A549 (cell line): ENCODE measurements at places on chromosomes 1 and 21. TPM values are rescaled to one million over a fixed set of nuclear protein-coding genes. Genes with fewer than 3 reads are reported as not detected.

PLA2G2C gene
- not detected in 3 replicates for polyA plus RNA-seq

LAMB3 gene
- polyA plus RNA-seq, result 8.1 to 11.1 TPM (median 9.1 TPM) in 3 replicates

SPRR2D gene
- polyA plus RNA-seq, result not detected in 3 replicates

PYHIN1 gene
- polyA plus RNA-seq, result not detected in 3 replicates

ATAD3A gene
- polyA plus RNA-seq, result 25.1 to 29.1 TPM (median 27.2 TPM) in 3 replicates

MINDY1 gene
- polyA plus RNA-seq, result 4.0 to 4.8 TPM (median 4.8 TPM) in 3 replicates

PTPRU gene
- 5.6 to 6.1 TPM (median 5.9 TPM) in 3 replicates for polyA plus RNA-seq

TTC39A gene
- polyA plus RNA-seq, result 1.4 to 2.0 TPM (median 1.7 TPM) in 3 replicates

RPAP2 gene
- polyA plus RNA-seq, result 5.8 to 6.6 TPM (median 6.3 TPM) in 3 replicates

CLCNKB gene
- polyA plus RNA-seq, result 0.07 to 0.18 TPM (median 0.08 TPM) in 3 replicates

AK5 gene
- 5.1 to 8.9 TPM (median 6.1 TPM) in 3 replicates for polyA plus RNA-seq

KCNQ4 gene
- 0.17 to 0.24 TPM (median 0.22 TPM) in 3 replicates for polyA plus RNA-seq

FBXO2 gene
- 14.3 to 35.2 TPM (median 31.2 TPM) in 3 replicates for polyA plus RNA-seq

EXTL1 gene
- 0.04 to 0.07 TPM in 2 of 3 replicates, not detected in the other for polyA plus RNA-seq

F5 gene
- polyA plus RNA-seq, result 0.03 to 0.04 TPM (median 0.04 TPM) in 3 replicates

MR1 gene
- 8.3 to 10.7 TPM (median 9.1 TPM) in 3 replicates for polyA plus RNA-seq

OR2T11 gene
- polyA plus RNA-seq, result not detected in 3 replicates

CYB561D1 gene
- 4.4 to 5.2 TPM (median 4.9 TPM) in 3 replicates for polyA plus RNA-seq

THRAP3 gene
- 57.9 to 61.7 TPM (median 60.0 TPM) in 3 replicates for polyA plus RNA-seq

RAP1GAP gene
- 4.3 to 5.4 TPM (median 5.1 TPM) in 3 replicates for polyA plus RNA-seq

ATP1A4 gene
- polyA plus RNA-seq, result not detected in 3 replicates

MEX3A gene
- 3.3 to 4.9 TPM (median 4.4 TPM) in 3 replicates for polyA plus RNA-seq

LMX1A gene
- polyA plus RNA-seq, result not detected in 3 replicates

DNAI4 gene
- polyA plus RNA-seq, result 1.0 to 2.2 TPM (median 1.3 TPM) in 3 replicates
